ENCODE measurements at places on chromosomes 6 and 20.

DNA sequence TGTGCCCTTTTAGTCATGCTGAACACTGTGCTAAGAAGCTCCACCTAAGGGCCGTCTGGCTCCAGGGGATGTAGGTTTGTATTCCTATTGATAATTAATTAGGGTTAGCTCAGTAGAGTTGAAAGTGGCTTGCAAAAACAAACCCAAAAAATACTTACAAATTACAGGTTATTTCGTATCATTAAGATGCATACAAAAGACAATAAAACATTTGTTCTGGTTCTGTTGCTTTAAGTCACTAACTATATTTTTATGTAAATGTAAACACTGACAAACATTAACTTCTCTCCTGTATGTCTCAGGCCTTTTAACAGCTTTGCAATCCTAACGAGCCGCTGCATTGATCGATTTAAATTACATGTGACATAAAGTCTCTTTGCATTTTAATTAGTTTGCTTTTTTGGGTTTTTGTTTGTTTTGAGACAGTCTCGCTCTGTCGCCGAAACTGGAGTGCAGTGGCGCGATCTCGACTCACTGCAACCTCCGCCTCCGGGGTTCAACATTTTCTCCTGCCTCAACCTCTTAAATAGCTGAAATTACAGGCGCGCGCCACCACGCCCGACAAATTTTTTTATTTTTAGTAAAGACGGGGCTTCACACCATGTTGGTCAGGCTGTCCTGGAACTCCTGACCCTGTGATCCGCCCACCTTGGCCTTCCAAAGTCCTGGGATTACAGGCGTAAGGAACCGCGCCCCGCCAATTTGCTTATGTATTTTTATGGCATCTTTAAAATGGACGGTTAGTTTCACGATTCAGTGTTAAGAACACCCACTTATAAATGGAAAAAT lies 110.9 kb downstream of the HFE start:
- peak; percentile 84 for DNase-seq

DNA sequence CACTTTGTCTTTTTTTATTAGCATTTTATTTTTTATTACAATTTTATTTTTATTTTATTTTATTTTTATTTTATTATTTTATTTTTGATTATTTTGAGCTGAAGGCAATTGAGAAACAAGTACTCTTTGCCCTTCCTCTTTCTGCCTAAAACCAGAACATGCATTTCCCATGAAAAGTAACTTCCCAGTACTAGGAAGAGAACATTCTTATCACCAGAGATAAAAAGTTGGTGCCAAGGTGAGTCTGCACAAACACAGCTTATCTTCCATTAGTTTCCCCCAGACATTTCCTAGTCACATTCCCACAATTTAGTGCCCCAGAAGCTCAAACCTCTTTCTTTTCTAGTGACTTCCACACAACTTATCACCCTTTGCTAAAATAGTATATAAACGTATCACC lies 84.8 kb downstream of the CD24 start:
- no peak for DNase-seq

- DNase-seq: no peak
Measured at GRCh38 chr6:114288701-114289495, 53.9 kb downstream of the HS3ST5 start.

DNA sequence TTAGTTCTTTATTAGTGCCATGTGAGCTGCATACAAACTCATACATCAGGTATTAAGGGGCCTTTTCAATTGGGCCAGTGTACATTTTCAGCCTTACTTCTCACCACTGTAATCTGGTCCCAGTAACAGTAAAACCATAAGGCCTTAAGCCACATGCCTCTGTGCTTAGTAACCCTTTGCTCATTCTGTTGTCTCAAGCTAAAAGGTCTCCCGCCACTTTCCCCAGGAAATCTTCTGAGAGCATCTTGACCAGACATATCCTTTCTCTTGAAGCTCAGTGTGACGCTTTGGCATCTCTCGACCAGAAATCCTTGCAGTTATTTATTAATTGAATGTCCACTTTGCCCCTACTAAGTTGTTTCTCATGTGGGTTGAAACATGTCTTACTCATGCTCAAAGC lies 68.0 kb downstream of the CYP39A1 start:
- DNase-seq: no peak

DNA sequence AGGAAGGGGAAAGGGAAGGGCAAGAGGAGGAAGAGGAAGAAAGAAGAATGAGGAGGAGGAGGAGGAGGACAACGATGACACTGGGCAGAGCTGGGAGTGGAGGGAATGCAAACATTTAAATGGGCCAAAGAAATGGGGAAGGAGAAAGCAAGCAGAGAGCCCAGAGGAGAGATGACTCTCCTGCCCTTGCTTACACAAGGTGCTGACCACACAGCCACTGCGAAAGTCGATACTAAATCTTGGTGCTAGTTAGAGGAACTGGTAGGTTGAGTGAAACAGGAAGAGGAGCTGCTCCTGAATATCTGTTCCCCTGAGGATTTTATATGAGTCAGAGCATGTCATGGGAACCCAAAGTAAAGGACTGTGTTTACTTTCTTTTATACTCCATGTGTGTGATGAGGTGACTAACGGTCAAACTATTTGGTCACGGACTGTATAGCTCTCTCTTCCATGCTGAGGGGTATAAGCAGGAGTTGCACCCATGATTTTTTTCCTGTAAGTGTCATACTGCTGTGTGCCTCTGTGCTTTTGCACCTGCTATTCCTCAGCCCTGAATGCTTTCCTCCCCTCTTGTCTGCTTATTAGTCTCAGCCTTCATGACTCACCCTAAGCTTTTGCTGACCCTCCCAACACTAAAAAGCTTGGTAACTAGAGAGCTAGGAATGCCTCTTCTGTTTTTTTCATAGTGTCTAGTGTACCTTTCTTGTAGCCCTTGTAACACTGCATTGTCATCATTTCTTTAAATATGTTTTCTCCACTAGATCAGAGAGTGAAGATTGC lies 9.5 kb upstream of the PAQR8 start:
- peak; percentile 41 for DNase-seq

- no peak for DNase-seq
Measured at GRCh38 chr20:57394121-57395082, 3.2 kb downstream of the RBM38 start.

GRCh38 chr20:15740046-15740775 lies 833.0 kb downstream of the KIF16B start:
- DNase-seq: no peak

DNA sequence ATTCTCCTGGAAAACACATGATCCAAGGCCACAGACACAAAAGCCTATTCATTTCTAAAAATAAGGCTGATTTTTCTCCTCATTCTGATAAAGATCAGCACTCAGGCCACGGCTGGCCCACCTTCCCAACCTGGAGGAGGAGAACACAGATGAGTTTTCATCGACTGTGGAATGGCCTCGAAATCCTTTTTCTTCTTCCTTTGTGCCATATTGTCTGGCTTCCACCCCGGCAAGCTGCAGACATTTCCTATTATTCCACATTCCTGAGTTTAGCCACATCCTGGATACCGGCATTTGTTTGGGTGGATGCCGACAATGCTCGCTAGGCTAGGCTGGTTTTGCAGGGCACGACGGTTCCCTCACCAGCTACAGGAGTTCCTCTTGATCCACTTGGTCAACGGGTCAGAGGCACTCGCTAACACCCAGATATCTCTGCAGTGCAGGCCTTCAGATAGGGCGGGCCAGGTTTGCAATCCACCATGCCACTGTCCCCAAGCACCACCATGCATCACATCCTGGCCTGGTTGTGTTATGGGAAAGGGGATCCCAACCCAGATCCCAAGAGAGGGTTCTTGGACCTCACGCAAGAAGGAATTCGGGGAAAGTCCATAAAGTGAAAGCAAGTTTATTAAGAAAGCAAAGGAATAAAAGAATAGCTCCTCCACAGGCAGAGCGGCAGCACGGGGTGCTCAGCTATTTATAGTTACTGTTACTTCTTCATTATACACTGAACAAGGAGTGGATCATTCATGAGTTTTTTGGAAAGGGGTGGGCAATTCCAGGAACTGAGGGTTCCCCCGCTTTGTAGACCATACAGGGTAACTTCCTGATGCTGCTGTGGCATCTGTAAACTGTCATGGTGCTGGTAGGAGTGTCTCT lies 4.2 kb upstream of the CTSZ start:
- no peak for DNase-seq

DNA sequence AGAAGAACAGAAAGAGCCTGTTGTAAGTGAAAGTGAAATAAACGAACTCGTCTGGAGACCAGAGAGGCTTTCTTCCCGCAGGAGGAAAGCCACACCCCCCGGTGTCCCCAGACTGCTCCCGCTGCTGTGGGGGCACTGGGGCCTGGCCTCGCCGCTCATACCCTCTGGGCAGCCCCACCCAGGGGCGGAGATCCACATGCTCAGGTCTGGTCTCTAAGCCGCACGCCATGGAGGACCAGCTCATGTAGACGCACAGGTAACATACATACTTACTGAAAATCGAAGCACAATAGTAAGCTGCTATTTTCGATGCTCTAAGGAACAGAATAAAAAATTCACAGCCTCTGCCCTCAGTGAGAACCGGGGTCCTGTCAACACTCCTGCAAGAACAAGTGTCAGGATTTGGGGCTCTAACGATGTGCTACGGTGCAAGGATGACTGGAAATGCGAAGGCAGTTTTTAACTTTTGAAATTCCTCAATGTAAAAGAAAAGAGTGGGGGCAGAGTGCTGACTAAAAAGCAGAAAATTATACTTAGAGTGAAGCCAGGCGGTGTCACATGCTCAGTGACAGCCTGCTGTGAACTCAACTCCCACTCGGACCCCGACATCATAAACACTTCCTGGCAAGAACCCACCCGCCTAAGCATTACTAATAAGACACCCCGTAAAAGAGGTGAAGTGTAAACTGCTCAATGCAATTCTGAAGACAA lies 110.5 kb downstream of the IRF4 start:
- peak; percentile 27 for DNase-seq

GRCh38 chr20:33459599-33459998 lies 16.0 kb upstream of the SNTA1 start:
- no peak for DNase-seq

DNA sequence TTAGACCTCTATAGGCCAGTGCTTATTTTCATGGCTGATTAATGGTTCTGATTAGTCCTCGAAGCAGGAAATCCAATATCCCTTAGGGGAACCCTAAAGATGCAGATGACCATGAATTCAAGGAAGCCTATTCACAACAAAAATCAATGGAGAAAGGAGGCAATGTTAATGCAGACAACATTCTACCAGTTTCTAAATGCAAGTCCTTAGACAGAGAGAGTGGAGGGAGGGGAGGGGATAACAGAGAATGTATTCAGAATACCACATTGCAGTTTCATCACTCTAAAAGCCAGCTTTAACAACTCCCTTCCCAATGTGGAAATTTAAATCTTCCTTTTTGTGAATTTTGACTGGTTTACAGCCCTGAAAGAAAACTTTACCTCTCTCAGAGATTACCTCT lies 87.1 kb upstream of the POU3F2 start:
- DNase-seq: no peak

GRCh38 chr6:17007749-17008148 lies 94.1 kb upstream of the STMND1 start:
- DNase-seq: no peak

DNA sequence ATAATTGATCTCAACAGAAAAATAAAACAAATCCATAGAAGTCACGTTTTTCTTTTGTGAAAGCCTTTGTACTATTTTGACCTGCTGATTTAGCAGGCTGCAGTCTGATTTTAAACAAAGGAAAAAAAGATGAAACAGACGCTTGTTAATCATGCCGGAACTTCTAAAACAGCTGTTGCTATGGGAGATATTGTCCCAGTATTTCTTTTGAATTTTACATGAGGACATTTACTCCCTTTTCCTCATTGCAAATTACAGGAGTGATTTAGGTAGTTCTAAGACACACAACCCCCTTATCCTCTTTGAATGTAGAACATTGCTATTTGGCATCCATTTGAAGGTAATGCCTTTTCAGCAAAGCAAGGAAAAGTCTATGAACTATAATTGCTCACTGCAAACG lies 416.1 kb downstream of the BCKDHB start:
- no peak for DNase-seq

- peak; percentile 42 for DNase-seq
Measured at GRCh38 chr6:16521528-16521927, 239.7 kb downstream of the ATXN1 start.

- no peak for DNase-seq
Measured at GRCh38 chr6:124671324-124671723, 290.9 kb upstream of the RNF217 start.

DNA sequence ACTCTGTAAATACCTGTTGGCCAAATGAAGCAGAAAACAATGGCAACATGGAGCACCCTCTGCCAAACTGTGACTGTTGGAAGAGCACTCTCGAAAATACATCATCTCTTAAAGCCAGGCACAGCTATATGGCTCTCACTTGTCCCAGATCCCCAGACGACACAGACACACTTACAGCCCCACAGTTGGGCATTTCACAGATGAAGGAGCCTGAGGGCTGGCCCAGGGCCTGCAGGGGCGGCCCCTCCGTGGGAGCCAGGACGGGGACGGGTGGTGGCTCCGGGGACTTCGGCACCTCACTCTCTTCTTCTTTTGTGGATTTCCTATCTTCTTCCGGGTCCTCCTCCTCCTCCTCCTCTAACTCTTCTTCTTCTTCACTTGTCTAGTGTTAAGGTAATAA lies 18.4 kb upstream of the MRPS10 start:
- no peak for DNase-seq

- no peak for DNase-seq
Measured at GRCh38 chr6:52937908-52938307, 28.4 kb upstream of the GSTA3 start.

- DNase-seq: no peak
Measured at GRCh38 chr20:56843817-56844216, 214.7 kb downstream of the TFAP2C start.

- no peak for DNase-seq
Measured at GRCh38 chr6:88629838-88630494, 333.5 kb downstream of the RNGTT start.

DNA sequence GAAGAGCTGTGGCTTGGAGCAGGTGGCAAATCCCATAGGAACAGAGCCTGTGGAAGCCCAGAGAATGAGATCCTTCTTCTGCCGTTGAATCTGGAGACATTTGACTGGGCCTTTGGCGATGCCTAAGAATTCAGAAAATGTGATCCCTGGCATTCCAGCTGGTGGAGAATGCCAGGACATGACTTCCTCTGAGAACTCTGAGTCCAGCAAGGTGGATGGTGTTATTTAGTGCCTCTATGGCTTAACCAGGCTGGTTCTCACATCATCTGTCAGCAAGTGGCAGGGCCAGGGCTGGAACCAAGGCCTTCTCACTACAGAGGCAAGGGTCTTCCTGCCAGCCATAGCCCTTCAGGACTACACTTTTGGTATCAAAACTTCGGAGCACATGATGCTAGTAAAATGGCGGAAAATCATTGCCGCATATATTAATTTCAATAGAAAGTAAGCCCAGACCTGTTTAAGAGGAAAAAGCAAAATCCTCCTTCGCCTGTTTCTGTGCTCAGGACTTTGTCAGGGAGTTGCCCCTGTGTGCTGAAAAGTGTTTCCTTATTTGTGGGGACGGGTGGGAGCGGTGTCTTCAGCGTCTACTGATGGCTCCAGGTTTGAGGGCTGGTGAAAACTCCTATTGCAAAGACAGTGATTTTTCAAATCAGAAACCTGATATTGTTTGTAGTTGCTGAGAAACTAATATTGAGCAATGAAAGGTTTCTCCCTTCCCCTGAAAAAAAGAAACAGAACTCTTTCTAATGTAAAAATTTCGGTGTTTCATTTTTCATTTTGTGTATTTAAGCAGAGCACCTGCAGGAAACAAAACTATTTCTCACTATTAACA lies 23.9 kb downstream of the DUSP22 start:
- DNase-seq: no peak

GRCh38 chr20:24470746-24471582 lies 1.5 kb downstream of the SYNDIG1 start:
- no peak for DNase-seq

- no peak for DNase-seq
Measured at GRCh38 chr6:87923389-87924050, 124.1 kb upstream of the SPACA1 start.

- DNase-seq: no peak
Measured at GRCh38 chr6:22473991-22474682, 95.2 kb upstream of the HDGFL1 start.
